Activated CD4-positive, alpha-beta T cell treated with anti-CD3 and anti-CD28 coated beads, Interleukin-2, amount 10 ng/mL, durations not matched to agents 7 days and 5 days (primary cell): ENCODE measurements at places on chromosomes 2 and 18.

- DNase-seq, result peak; percentile 19
- no peak overlapping the region for H3K27ac ChIP-seq
- H3K4me1 ChIP-seq, result no peaks in the 10 kb centered on the region
- no peaks in the 10 kb centered on the region for H3K36me3 ChIP-seq
- no peaks in the 10 kb centered on the region for H3K27me3 ChIP-seq
Measured at GRCh38 chr2:41414486-41415230, 633.2 kb upstream of the PKDCC start.

- H3K36me3 ChIP-seq, result no peaks in the 10 kb centered on the region
- peaks cover 31% of the 10 kb centered on the region for H3K4me1 ChIP-seq
- no peak overlapping the region for H3K27ac ChIP-seq
- DNase-seq, result no peak
- no peak overlapping the region for H3K4me3 ChIP-seq
Measured at GRCh38 chr2:241041589-241042158, 43.3 kb downstream of the SNED1 start.

GRCh38 chr18:63303547-63303946 lies 16.0 kb downstream of the BCL2 start:
- H3K4me1 ChIP-seq, result peaks cover 90% of the 10 kb centered on the region
- H3K4me3 ChIP-seq, result no peak overlapping the region
- DNase-seq, result no peak
- no peaks in the 10 kb centered on the region for H3K27me3 ChIP-seq

GRCh38 chr2:232113821-232114220 lies 152.3 kb downstream of the DIS3L2 start:
- no peak overlapping the region for H3K27ac ChIP-seq
- H3K4me3 ChIP-seq, result no peak overlapping the region
- peaks cover 17% of the 10 kb centered on the region for H3K4me1 ChIP-seq

GRCh38 chr18:79864006-79864725 lies 66.4 kb downstream of the KCNG2 start:
- no peak for DNase-seq
- peaks cover 8% of the 10 kb centered on the region for H3K27me3 ChIP-seq
- no peak overlapping the region for H3K4me3 ChIP-seq
- H3K4me1 ChIP-seq, result no peaks in the 10 kb centered on the region
- H3K36me3 ChIP-seq, result no peaks in the 10 kb centered on the region

GRCh38 chr2:172335736-172336135 lies 91.7 kb upstream of the ITGA6 start:
- no peaks in the 10 kb centered on the region for H3K27me3 ChIP-seq
- no peak for DNase-seq
- peaks cover 18% of the 10 kb centered on the region for H3K4me1 ChIP-seq
- H3K36me3 ChIP-seq, result no peaks in the 10 kb centered on the region
- no peak overlapping the region for H3K4me3 ChIP-seq

GRCh38 chr2:10362096-10362897 lies 59.6 kb downstream of the HPCAL1 start:
- DNase-seq, result no peak
- peaks cover 1% of the 10 kb centered on the region for H3K4me1 ChIP-seq
- no peak overlapping the region for H3K27ac ChIP-seq
- no peaks in the 10 kb centered on the region for H3K36me3 ChIP-seq

GRCh38 chr2:126881591-126881990 lies 17.1 kb upstream of the TEX51 start:
- H3K4me3 ChIP-seq, result no peak overlapping the region
- H3K27ac ChIP-seq, result no peak overlapping the region
- no peaks in the 10 kb centered on the region for H3K27me3 ChIP-seq

- H3K27me3 ChIP-seq, result no peaks in the 10 kb centered on the region
- peaks cover 17% of the 10 kb centered on the region for H3K4me1 ChIP-seq
- no peak overlapping the region for H3K4me3 ChIP-seq
- H3K36me3 ChIP-seq, result peaks cover 43% of the 10 kb centered on the region
Measured at GRCh38 chr2:3355951-3356569, 21.6 kb downstream of the EIPR1 start.

DNA sequence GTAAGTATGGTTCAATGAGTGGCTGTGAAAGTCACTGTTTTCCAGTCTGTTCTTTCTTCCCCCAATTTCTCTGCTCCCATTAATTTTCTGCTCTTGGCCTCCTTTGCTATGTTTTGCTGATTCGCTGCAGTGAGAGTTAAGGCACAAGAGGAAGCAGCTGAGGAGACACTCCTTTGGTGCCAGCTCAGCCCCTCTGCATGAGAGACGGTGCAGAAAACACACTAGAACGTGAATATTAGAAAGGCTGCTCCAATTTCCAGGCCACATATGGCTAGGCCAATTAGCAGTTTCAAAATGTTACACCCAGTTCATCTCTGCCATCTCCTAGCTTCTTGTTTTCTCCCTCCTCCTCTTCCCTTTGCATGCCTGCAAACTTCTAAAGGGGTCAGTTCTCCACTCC lies 38.9 kb downstream of the AKAIN1 start:
- no peaks in the 10 kb centered on the region for H3K27me3 ChIP-seq
- H3K4me3 ChIP-seq, result no peak overlapping the region
- H3K4me1 ChIP-seq, result peaks cover 19% of the 10 kb centered on the region
- DNase-seq, result no peak

DNA sequence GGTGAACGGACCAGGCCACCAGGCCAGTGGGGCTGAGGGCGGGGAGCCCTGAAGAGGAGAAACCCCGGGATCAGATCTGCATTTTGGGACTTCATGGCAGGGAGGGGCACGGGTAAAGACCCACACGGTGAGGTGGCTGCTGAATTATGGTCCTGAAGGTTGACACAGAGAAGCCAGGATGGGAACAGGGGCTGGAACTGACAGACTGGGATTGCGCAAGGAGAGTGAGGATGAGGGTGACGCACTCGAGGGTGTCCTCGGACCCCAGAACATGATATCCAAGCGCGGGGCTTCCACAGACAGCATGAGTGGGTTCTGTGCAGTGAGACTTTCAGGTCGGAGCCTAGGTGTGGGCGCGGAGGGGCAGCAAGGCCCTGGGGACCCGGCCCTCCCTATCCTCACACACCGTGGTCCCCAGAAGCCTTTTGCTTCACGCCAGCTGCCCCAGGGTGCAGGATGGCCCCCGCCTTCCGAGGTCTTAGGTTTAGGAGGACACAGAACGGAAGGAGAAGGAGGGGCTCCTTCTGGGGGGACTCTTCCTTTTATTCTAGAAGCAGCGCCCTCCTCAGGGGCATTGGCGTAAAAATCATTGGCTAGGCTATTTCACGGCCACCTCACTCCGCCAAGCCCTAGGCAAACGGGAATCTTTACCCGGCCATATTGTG lies 416.8 kb upstream of the HS6ST1 start:
- no peak for DNase-seq
- H3K36me3 ChIP-seq, result no peaks in the 10 kb centered on the region
- H3K27ac ChIP-seq, result no peak overlapping the region
- no peak overlapping the region for H3K4me3 ChIP-seq

- peak overlapping the region; percentile 64 for H3K4me3 ChIP-seq
- peak overlapping the region; percentile 85 for H3K27ac ChIP-seq
- peaks cover 22% of the 10 kb centered on the region for H3K27me3 ChIP-seq
- H3K36me3 ChIP-seq, result peaks cover 38% of the 10 kb centered on the region
- DNase-seq, result peak; percentile 74
- H3K4me1 ChIP-seq, result peaks cover 51% of the 10 kb centered on the region
Measured at GRCh38 chr2:11829324-11829946, 83.0 kb downstream of the LPIN1 start.

DNA sequence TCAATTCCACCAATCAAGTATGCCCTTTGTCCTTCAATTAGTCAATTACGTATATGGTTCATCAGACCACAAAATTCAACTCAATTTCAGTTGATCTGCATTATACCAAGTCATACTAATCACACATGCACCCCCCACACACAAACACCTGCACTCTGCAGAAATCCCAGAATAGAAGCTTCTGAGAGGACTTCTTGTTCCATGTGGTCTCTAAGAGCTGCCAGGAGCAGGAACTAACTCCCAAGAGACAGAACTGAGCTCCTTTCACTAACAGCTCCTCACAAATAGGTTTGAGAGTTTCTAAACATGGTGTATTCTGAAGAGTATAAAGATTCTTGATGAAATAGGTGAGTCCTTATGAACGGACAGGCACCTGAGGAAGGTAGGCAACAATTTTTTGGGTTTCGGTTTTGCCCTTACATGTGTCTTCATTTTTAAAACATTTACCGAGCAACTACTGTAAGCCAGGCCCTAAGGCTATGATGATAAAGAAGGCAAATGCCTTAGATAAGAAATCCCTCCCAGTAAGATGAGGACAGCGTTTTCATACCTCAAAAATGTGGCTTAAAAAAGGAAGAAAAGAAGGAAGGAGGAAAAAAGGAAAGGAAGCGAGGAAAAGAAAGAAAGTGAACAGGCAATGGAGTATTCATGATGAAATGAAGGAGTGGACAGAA lies 183.1 kb downstream of the PID1 start:
- H3K4me1 ChIP-seq, result no peaks in the 10 kb centered on the region
- no peak overlapping the region for H3K4me3 ChIP-seq
- H3K36me3 ChIP-seq, result no peaks in the 10 kb centered on the region
- no peak for DNase-seq
- H3K27me3 ChIP-seq, result no peaks in the 10 kb centered on the region
- no peak overlapping the region for H3K27ac ChIP-seq

DNA sequence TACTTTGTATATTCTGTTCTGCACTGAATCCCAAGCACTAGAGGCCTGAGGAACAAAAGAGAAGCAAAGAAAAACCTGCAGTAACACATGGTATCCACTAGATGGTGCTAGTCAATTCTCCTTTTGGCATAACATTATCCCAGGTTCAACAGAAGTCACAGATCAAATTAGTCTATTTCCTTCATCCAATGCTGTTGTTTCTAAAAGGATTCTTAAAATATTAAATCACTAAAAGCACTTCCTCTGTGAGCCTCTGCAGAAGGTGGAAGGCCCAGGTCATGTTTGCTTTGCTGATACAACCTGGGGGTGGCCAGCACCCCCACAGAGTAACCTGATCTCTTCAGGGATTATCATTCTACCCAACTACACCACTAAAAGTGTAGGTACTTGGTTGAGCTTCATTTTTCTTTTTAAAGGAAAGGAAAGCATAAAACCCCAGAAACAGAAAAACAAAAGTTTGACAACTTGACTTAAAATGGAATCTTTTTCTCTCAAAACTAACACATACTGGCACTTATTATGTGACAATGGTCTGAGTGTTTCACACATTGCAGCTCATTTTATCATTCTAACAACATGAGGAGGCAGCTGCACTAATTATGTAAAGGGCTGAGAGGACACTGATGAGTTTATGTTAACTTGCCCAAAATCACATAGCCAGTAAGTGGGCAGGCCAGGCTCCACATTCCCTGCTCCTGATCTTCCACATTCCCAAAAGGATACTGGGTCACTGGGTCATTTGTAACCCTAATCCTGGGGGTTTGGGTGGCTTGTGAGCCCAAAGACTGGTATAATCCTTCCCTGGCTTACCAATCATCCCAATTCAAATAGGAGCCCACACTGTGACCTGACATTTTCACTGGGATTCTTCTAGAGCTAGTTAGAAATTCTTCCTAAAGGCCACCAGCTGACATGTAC lies 66.8 kb upstream of the DNER start:
- H3K4me3 ChIP-seq, result no peak overlapping the region
- H3K27ac ChIP-seq, result peak overlapping the region; percentile 22
- DNase-seq, result no peak

DNA sequence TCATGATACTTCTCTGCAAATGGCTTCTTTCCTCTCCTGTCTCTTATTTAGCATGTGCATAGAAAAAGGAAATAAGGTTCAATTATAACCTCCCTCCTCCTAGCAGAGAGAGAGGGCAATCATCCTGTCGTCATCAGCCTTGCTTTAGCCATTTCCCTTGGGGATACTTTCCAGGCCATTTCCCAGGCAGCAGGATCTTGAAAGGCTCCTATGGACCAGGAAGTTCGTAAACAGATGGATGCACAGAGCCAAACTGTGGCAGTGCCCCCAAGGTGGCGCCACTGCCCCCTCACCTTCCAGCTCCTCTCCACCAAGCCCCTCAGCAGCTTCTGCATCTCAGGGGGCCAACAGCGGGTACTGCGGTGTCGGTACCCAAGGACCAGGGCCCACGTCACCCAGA lies 157.4 kb downstream of the DTNA start:
- no peak overlapping the region for H3K4me3 ChIP-seq
- H3K36me3 ChIP-seq, result peaks cover 8% of the 10 kb centered on the region
- H3K27me3 ChIP-seq, result peaks cover 1% of the 10 kb centered on the region

DNA sequence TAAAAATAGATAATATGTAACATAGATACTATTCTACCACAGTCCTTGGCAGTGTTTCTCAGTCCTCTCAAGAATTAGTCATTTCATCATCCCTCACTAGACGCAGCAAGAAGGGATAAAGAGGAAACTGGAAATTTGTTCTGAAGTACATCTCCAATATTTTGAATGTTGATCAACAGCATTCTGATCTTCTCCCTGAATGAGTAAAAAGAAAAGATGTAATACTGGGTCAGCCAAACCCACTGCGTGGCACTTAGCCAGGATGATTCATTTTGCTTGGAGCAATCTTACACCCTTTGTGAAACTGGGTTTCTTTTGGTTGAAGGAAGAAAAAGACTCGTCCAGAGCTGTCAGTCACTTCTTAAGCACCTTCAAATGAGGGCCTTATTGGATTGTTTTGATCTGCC lies 54.1 kb downstream of the TAF1B start:
- H3K4me1 ChIP-seq, result peaks cover 29% of the 10 kb centered on the region
- H3K27me3 ChIP-seq, result no peaks in the 10 kb centered on the region
- no peak overlapping the region for H3K27ac ChIP-seq
- no peak overlapping the region for H3K4me3 ChIP-seq
- H3K36me3 ChIP-seq, result peaks cover 6% of the 10 kb centered on the region
- DNase-seq, result no peak

GRCh38 chr18:44741511-44741910 lies 60.8 kb downstream of the SETBP1 start:
- H3K27ac ChIP-seq, result no peak overlapping the region
- H3K27me3 ChIP-seq, result peaks cover 65% of the 10 kb centered on the region
- no peak overlapping the region for H3K4me3 ChIP-seq
- no peak for DNase-seq
- H3K36me3 ChIP-seq, result no peaks in the 10 kb centered on the region

GRCh38 chr2:15251753-15252152 lies 309.4 kb downstream of the NBAS start:
- H3K27me3 ChIP-seq, result no peaks in the 10 kb centered on the region
- H3K4me3 ChIP-seq, result no peak overlapping the region
- peaks cover 11% of the 10 kb centered on the region for H3K36me3 ChIP-seq
- no peak for DNase-seq

DNA sequence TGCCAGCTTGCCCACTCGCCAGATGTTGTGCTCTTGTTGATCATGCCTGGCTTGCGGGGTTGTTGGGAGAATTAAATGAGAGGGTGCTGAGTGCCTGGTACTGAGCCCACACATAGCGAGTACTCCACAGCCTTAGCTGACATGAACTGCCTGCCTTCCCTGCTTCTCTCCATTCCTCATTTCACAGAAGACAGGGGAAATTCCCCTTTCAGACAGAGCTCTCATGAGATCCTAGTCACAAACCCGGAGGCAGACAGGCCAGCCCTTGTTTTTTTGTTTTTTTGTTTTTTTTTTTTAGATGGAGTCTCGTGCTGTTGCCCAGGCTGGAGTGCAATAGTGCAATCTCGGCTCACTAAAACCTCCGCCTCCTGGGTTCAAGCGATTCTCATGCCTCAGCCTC lies 17.1 kb upstream of the DNMT3A start:
- peaks cover 16% of the 10 kb centered on the region for H3K4me1 ChIP-seq
- H3K27me3 ChIP-seq, result peaks cover 3% of the 10 kb centered on the region
- H3K4me3 ChIP-seq, result no peak overlapping the region
- no peaks in the 10 kb centered on the region for H3K36me3 ChIP-seq

- peaks cover 5% of the 10 kb centered on the region for H3K36me3 ChIP-seq
- no peak overlapping the region for H3K27ac ChIP-seq
- no peaks in the 10 kb centered on the region for H3K4me1 ChIP-seq
- peaks cover 7% of the 10 kb centered on the region for H3K27me3 ChIP-seq
- no peak for DNase-seq
Measured at GRCh38 chr2:233829193-233830110, 24.9 kb downstream of the HJURP start.
